Left renal cortex interstitium (tissue), 4 donors: ENCODE measurements at places on chromosomes 4 and X.

GRCh38 chr4:101345271-101345595 is 2.1 kb downstream of the PPP3CA start:
- DNase-seq, result no peak

- no peak for DNase-seq
Observed at GRCh38 chr4:158652920-158653319, 18.8 kb downstream of the C4orf46 start.

- no peak for DNase-seq
Observed at GRCh38 chr4:40377512-40378365, 42.6 kb downstream of the CHRNA9 start.

DNA sequence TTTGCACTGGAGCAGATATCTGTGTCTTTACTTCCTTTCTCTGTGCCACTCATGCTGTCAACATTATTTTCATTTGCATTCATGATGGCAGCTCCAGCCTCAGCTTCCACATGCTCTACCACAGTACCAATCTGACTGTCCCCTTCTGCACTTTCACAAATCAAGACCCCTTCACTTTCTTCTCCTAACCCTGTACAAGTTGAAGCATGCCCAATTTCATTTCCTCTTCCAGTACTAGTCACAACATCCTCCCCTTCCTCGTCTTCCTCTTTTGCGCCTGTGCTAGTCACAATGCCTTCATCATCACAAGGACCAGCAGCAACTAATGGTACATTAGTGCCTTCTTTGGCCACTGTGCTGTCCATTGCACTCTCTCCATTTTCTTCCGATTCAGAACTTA is 26.5 kb downstream of the BOD1L1 start:
- no peak for DNase-seq

GRCh38 chr4:43411226-43411625 is 518.7 kb downstream of the GRXCR1 start:
- no peak for DNase-seq

GRCh38 chr4:141126769-141127168 is 6.5 kb downstream of the RNF150 start:
- DNase-seq, result no peak

DNA sequence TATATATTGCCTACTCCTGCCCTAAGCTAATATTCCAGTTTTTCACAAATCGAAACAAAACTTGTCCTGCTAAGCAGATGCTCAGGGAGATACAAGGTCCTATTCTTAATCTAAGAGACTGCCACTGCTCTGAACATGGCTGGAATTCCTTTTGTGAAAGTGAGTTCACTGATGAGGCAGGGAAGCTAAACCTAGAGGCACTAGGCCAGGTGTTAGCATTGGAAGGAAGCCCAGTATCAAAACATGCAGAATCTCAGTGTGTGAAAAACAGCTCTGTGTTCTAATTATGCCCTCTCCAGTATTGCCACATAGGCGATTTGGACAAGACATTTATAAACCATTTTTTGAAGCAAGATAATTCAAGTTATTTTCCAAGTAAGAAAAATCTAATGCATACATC is 47.6 kb downstream of the ABCG2 start:
- no peak for DNase-seq

DNA sequence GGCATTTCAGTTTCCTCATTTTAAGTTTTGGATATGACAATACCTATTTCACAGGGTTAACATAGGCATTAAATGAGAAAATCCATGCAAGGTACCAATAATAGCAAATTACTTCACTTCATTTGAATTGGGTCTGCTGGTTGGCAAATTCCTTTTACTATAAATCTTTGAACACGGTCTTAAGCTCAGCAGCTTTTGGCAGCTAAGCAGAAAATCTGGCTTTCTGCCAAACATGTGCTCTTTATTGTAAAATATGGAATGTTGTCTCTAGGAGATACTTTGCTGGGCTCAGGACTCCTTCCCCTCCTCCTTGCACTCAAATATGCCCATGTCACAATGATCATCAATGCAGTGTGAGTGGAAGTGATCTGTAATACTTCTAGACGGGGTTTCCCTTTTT is 16.8 kb upstream of the DMP1 start:
- no peak for DNase-seq

- DNase-seq, result peak; percentile 55
Observed at GRCh38 chr4:118981839-118982381, 93.3 kb downstream of the SYNPO2 start.

DNA sequence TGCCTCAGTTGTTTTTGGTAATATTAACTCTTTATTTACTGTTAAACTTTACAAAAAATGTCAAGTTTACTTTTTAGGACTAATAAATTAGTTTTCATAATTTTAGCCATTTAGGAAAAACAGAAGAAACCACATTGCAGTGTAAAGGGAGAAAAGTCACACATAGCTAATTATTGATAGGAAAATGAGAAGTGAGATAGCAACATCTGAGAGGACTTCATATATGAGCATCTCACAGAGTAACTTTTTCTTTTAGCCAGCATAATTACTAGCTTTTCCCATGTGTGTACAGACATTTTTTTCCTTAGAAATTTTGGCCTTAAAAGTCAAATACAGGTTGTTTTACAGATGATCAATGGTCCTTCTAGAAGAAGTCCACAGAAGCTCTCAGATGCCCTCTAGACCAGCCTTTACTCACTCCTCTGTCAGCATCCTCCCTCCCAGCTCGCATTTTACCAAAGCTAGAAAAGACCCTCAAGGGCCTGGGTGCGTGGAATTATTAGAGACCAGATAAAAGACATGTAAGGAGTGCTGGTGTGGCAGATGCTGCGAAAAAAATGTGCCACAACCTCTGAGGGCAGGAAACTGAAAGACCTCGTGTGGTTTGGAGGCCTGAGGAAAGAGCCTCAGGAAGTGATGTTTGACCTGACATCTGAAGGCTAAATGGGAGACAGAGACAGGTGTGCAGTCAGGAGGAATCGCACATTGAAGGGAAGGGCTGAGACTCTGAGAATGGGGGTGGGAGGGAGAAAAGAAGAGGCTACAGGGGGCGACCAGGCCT is 156.9 kb downstream of the CBR4 start:
- no peak for DNase-seq

- DNase-seq, result no peak
Observed at GRCh38 chr4:41287005-41287404, 30.3 kb downstream of the UCHL1 start.

- DNase-seq, result no peak
Observed at GRCh38 chrX:116872931-116873330, 410.2 kb upstream of the CT83 start.

- no peak for DNase-seq
Observed at GRCh38 chr4:183550345-183551093, 45.7 kb downstream of the ING2 start.

GRCh38 chr4:99234331-99235010 is 15.4 kb upstream of the ADH6 start:
- no peak for DNase-seq

- DNase-seq, result no peak
Observed at GRCh38 chrX:18354369-18355223, at the start of gene SCML2. Gene SCML2, minus strand, starts transcription at chrX:18354688. Its CDS starts 20,617 bp downstream, at chrX:18334071.

DNA sequence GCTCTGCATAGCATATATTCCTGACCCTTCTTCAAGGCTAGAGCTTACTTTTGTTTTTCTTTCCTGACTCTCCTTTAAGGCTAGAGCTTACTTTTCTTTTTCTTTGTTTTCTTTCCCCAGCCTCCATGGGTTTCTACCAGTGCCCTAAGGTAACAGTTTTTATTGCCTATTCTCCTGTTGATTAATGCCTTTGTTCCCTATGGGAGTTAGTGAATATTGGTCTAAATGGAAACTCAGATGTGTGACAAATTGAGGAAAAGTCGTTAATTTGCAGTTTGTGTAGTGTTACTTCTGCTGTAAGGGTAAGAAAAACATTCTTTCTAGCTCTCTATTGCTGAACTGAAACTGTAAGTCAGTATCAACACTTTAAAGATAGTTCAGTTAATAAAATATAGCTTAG is 358.7 kb downstream of the IL15 start:
- no peak for DNase-seq

DNA sequence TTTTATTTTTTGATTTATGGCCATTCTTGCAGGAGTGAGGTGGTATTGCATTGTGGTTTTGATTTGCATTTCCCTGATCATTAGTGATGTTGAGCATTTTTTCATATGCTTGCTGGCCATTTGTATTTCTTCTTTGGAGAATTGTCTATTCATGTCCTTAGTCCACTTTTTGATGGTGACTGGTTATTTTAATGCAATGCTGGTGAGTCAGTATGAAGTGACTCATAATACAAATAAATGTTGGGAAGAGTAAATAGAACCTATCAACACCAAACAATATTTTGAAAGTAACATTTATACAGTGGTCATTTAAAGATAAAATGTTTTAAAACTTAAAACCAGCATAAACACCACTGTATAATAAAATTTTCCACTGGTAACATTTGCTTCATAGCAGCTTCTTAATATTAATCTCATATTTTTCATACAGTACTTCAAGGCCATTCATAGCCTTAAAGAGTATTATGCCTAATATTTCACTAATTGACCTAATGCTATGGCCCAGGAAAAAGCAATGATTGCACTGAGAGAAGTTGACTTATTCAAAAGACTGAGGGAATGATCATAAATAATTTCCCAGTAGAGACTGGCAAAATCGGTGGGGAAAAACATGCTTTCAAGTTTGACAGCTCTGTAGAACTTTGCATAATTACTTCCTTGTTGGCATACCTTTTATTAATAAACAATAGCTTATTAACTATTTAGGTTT is 33.9 kb downstream of the CASK start:
- DNase-seq, result no peak

DNA sequence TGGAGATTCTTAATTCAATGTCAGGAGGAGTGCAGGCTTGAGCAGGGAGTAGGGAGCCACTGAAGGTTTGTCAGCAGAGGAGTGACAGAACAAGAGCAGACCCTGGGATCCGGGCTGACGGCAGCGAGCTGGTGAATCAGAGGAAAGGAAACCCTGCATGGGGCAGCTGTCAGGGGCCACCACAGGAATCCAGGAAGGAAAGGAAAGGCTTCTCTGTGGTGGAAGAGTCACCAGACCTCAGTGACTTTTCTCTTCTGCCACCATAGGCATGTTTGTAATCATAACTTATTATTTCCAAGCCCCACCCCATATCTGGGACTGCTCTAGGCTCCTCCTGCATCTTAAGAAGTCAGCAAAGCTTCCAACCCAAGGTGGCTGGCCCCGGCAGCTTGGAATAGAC is 150.9 kb downstream of the BCOR start:
- no peak for DNase-seq

DNA sequence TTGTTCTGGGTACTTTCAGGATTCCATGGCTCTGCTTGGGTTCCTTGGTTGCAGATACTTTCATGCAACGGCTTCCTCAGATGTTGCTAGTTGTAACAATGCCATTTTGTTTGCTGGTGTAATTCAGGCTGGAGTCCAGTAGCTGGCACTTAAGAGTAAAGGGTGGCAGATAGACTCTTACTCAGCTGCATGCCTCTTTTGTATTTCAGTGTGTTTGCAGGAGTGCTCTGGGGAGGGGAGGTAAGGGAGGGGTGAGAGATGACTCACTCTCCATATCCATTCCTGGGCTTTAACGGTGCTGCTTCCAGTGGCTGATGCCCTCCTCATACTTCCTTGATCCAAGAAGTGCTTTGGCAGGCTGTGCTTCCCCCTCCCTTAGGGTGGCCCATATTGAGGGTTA is 155.2 kb downstream of the ZNF330 start:
- no peak for DNase-seq

DNA sequence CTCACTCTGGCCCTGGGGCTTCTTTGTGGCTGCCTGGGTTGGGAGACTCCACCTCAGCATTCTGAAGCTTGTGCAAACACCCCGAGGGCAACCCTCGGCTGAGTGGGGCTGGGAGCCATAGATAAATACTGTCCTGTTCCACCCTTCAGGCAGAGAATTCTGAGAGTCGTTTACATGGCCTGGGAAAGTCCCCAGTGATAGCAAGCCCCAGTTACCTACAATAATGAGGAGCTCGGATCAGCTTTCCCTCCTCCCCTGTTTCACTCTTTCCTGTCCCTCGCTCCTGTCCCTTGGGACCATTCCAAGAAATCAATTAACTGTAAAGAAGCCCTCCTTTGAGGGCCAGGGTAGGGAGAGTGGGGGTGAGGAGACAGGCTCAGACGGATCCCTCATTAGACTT is 31.6 kb upstream of the DDX3X start:
- DNase-seq, result no peak

DNA sequence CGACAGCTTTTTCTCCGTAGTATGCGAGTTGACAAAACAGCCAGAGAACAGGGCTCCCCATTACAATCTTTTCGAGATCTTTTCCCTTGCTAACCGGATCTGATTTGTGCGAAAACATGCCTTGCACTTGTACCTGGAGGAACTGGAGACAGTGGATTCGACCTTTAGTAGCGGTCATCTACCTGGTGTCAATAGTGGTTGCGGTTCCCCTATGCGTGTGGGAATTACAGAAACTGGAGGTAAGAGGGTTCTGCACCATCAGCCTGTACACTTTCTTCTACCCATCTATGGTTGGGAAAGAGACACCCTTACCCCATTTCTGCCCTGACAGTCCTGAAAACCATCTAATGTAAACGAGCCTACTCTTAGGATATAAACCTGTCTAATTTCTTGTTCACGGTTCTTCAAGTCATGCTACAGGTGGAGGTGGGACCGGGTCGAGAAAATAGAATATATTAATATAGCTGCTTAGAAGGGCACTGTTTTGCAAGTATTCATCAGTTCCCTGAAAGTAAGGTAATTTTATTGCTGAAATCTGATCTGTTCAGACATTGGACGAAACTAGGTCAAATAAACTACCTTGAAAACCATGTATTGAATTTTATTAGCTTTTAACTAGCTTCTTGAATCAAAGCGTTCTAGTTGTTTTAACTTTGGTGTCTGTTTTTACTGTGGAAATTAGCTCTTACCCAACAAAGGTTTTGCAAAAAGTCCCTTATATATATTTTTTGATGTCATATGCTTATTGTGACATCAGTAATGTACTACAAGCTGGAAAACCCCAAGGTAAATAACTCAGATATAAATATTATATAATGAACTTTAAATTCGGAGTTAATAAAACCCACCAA is 869 bp downstream of the TMEM184C start:
- DNase-seq, result no peak

DNA sequence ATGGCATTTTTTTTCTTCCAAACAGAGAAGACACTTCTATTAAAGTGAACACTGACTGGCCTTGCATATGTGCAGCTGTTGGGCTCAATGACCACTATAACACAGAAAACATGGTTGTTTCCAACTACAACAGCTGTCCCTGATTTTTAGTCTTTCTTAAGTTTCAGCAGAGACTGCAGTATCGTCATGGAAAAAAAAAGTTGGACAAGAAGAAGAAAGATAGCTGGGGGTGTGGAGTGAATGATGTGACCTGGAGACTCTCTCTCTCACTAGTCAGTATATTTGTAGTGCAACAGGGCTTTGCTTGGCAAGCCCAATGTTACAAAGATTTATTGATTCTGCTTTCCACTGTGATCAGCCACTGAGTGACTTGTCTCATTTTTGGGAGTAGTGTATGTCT is 29.5 kb upstream of the C4orf54 start:
- no peak for DNase-seq

- no peak for DNase-seq
Observed at GRCh38 chr4:40173470-40173875, 23.4 kb upstream of the RHOH start.
